Stimulated activated CD8-positive, alpha-beta memory T cell treated with anti-CD3 and anti-CD28 coated beads, Interleukin-7, amount 100 ng/mL, for 48 hours (primary cell): ENCODE measurements at places on chromosomes 5 and 9.

DNA sequence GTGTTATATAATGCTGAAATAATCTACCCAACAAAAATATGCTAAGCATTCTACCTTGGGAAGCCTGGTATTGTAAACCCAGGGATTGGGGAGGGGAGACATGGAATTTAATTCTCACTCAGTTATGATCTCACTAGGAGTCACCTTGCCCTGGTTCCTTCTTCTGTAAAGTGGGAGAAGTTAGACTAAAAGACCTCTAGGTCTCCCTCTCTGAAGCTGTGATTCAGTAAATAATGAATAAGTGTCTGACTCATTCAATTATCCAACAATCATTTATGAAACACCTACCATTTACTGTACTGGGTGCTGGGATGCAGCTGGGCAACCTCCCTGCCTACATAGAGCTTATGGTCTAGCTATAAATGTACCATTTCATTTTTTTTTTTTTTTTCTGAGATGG lies 20.2 kb upstream of the SPARC start:
- no peak for DNase-seq

DNA sequence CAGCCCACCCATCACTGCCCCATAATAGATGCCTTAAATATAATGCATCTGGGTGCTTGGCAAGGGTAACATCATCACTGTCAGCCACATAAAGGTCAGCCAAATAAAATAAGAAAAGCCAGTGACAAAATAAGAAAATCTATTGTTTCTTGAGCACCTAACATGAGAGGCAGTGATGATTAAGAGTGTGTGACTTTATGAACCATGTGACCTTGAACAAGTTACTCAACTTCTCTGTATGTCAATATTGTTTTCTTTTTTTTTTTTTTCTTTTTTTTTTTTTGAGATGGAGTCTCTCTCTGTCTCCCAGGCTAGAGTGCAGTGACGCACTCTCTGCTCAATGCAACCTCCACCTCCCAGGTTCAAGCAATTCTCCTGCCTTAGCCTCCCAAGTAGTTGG lies 98.7 kb downstream of the CDK5RAP2 start:
- DNase-seq, result no peak

DNA sequence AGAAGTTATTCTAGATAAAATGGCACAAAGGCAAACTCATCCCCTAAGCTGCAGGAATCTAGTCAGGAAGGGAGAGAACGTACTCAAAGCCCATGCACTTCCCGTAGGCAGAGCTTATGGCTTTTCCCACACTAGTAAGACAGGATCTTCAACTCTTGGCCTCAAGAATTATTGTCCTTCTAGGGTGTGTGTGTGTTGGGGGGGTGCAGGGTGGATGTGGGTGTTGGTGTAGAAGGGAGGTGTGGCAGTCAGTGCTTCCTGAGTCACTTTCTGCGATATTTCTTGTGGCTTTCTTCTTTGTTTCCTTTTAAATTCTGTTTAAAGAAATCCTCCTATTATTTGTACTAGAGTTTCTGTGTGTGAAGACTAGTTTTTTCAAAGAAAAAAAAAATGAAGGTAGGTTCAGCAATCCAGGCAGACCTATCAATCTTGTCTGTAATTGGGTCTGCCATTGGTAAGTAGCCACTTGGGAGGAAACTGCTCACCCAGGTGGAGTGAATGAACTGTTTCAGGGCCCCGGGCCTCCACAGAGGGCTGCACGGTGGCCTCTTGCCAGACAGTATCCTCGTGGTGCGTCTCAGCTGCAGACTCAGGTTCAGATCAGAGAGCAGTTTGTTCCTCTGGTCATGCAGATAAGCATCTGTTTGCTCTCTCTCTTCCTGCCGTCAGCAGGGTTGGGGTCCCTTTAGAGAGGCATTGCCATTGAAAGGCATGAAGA lies 131.9 kb downstream of the NPR3 start:
- DNase-seq, result no peak

- DNase-seq, result no peak
Measured at GRCh38 chr9:87657190-87657589, 68.7 kb upstream of the CTSL start.

DNA sequence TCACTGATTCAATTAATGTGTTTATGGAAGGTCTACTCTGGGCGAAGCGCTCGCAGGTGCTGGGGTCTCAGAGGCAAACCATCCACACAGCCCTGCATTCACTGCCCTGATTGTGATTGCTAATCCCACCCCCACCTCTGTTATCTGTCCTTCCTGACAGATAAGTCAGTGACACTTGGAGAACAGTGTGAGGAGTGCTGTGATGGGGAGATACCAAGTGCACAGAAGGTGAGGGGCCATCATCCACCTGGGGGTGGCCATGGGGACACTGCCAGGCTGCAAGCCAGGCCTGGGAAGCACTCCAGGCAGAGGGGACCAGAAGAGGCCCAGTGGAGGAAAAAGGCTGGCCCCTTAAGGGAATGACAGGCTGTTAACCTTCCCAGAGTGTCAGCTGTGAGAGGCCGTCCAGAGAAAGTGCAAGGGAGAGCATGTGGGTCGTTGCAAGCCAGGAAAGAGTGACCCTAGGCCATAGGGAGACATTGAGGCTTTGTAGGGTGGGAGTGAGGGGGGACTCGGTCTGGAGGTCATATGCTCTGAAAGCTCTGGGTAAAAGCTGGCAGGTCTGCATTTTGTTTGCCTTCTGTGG lies 18.0 kb downstream of the IL9 start:
- DNase-seq, result no peak

- DNase-seq, result no peak
Measured at GRCh38 chr5:5784101-5784500, 361.6 kb downstream of the ICE1 start.

GRCh38 chr9:117317192-117317591 lies 97.7 kb downstream of the ASTN2 start:
- DNase-seq, result no peak

DNA sequence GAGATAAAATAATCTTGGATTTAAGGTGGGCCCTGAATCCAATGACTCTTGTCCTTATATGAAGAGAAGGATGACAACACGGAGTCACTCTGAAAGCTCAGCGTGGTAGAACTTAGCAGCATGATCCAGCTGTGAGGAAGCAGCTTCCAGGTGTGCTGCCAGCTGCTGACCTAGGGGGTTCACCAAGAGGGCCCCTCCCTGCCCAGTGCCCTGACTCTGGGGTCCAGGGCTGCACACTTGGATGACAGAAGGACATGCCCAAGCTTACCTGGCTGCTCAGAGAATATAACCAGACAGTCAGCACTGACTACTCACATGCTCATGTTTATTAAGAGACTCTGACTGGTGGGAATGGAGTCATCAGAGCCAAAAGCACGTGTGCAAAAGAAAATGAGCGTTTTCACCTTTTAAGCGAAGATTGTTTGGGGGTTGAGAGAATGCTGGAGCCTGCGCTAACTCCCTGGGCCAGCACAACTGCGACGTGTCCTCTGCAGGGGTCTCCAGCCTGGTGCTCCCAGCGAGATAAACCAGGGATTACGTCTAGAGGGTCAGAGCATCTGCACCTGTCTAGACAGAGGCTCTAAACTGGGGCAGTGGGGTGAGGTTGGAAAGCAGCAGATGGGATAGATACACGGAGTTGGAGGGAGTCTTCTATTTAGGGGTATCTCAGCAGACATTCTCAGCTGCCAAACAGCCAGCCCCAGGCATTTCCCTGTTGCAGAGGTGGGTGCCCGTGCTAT lies 41.3 kb downstream of the ROPN1L start:
- no peak for DNase-seq

DNA sequence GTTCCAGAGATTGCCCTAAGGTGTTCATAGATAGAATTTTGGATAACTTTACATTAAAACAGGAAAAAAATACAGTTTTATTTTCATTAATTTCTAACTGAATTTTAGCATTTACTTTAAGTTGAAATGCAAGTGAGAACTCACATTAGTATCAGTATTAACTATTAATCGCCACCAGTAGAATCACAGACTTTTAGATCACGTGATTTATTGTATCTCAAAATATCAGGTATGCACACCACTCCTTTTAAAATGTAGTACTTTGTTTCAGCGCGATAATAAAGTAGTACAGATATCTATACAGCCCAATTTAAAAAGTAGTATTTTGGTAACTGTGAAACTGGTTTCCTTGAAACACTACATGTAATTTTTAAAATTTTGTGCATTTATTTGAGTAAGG lies 978.7 kb downstream of the DNAH5 start:
- no peak for DNase-seq

DNA sequence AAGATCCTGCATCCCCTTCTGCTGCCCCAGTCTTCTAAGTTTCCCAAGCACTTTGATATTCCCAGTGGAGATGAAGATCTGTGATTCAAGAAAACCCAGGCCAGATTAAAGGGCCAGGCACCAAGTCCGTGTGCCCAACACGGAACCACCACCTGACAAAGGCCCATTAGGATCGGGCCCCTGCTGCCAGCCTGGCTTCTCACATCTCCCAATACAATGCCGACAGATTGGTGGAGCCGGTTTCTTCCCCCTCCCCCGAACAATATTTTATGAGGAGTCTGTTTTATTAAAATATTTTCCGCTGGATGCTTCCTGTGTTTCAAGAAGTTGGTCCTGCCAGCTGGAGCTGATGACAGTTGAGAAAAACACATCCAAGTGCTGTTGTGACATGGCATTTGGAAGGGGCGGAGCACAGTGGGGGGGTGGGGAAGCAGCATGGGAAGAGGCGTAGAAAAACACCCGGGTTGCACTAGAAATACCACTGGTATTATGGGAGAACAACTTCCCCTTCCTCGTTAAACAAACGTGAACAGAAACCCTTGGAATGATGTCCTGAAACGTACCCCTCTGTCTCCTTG lies 45.0 kb downstream of the CRB2 start:
- no peak for DNase-seq

DNA sequence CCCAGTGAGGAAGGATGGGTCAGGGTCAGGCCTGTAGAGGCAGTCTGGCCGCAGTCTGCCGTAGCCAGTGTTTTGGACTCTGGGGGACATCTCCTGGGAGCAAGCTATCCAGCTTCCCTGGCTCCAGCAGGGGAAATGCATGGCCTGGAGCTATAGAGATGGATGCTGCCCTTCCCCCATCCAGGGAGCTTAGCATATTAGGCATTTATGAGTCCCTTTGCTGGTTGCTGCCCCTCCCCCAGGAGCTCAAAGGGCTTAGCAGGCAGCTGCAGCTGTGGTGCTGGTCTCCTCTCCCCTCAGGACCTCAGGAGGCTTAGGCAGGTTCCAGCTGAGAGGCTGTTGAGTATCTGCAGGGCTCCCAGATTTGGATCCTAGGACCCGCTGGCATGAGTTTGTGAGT lies 1158.7 kb downstream of the DTWD2 start:
- no peak for DNase-seq

- DNase-seq, result no peak
Measured at GRCh38 chr5:66511491-66511890, 84.7 kb upstream of the MAST4 start.

- no peak for DNase-seq
Measured at GRCh38 chr9:121562301-121562700, 62.7 kb upstream of the GGTA1 start.

- DNase-seq, result no peak
Measured at GRCh38 chr9:11833056-11833455, 860.1 kb upstream of the TYRP1 start.

DNA sequence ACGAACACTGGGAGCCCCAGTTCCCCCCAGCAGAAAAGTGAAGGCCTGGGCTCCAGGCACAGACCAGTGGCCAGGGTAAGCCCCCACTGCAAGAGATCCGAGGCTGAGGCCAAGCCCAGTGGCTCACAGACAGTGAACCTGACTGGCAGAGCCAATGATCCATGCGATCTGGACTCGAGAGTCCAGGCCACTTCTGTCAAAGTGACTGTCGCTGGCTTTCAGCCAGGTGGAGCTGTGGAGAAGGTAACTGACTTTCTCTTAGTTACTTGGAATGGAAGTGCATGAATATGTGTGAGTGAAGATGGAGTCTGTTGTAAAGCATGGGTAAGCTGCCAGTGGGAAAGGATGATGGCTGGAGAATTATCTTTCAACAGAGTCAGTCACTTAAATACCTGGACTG lies 99.7 kb downstream of the GOLPH3 start:
- DNase-seq, result no peak

DNA sequence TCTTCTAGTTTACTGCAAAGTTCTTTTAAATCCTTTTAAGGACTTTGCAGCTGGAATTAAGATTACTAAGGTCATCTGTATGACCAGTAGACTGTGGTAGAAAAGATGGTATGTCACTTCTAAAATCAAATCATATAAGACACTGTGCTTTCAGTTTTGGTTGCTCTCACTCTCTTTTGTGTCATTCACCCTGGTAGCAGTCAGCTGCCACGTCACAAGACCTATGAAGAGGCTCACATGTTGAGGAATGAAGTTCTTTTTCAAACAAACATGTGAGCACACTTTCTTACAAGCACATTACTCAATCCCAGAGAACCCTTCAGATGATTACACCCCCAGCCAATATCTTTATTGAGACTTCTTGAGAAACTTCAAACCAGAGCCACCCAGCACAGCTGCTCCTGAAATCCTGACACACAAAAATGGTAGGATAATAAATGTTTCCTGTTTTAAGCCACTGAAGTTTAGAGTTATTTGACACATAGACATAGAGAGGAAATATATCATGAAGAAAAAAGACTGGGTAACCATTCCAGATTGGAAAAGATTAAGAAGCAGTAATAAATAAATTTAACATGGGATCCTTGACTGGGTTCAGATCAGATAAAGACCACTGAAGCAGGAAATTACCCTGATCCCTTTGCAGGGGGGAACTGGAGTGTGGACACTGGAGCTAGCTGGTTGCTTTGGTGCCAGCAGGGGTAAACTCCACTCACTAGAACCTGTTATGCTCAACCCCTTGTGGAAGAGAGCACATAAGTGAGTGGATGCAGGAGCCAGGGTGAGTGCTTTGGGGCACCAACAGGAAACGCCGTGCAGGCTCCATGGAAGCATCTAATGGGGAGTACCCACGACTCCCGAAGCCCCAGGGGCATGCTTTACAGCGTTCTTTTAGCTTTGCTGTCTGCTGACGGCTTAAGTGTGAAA lies 64.1 kb downstream of the SLCO4C1 start:
- DNase-seq, result no peak

GRCh38 chr5:170380361-170380951 lies 8.7 kb downstream of the KCNMB1 start:
- no peak for DNase-seq

DNA sequence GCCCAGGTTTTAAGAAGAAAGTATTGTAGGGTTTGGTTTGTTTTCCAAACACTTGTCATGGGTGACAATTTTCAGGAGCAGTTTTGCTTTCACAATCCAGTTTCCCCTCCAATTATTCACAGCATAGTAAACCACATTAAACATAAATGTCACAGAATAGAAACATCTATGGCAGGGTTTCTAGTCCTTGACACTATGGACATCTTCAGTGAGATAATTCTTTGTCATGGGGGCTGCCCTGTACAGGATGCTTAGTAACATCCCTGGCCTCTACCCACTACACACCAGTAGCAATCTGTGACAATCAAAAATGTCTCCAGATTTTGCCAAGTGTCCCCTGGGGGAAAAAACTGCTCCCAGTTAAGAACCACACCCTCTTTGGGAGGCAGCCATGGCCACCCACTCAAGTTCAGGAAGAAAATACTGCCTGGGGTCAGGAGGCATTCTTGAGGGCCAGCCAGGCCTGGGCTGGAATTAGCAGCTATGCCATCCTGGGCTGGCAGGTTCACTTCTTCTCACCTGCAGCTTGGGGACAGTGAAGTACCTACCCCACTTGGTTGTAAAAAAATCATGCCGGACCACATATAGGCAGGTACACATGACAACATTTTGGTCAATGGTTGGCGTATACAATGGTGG lies 116.3 kb downstream of the HSD17B3 start:
- DNase-seq, result no peak

- no peak for DNase-seq
Measured at GRCh38 chr5:149264439-149265067, 7.1 kb upstream of the AFAP1L1 start.

GRCh38 chr5:111224561-111225345 lies 569 bp downstream of the CAMK4 start:
- DNase-seq, result no peak

GRCh38 chr5:131635684-131636572 lies 899 bp upstream of the RAPGEF6 start:
- DNase-seq, result no peak
